Activated CD8-positive, alpha-beta memory T cell treated with anti-CD3 and anti-CD28 coated beads for 24 hours (primary cell): ENCODE measurements at places on chromosomes 3 and 15.

DNA sequence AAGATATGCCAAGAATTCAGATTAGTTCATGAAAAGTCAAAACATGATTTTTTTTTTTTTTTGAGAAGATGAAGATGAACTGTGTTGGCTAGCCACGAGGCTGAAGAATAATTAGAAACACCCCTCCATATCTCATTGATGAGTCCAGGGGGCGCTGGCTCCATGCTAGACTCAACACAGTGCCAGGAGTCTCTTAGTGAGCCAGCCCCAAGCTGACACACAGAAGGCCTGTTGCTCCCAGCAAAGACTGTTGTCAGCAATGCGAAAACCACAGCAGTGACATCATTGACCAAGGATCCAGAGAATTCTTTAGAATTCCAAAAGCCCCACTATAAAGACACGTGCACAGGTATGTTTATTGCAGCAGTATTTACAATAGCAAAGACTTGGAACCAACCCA is 185.2 kb downstream of the ANXA2 start:
- DNase-seq = no peak

- no peak for DNase-seq
Measured at GRCh38 chr3:194865615-194866014, 179.9 kb downstream of the FAM43A start.

DNA sequence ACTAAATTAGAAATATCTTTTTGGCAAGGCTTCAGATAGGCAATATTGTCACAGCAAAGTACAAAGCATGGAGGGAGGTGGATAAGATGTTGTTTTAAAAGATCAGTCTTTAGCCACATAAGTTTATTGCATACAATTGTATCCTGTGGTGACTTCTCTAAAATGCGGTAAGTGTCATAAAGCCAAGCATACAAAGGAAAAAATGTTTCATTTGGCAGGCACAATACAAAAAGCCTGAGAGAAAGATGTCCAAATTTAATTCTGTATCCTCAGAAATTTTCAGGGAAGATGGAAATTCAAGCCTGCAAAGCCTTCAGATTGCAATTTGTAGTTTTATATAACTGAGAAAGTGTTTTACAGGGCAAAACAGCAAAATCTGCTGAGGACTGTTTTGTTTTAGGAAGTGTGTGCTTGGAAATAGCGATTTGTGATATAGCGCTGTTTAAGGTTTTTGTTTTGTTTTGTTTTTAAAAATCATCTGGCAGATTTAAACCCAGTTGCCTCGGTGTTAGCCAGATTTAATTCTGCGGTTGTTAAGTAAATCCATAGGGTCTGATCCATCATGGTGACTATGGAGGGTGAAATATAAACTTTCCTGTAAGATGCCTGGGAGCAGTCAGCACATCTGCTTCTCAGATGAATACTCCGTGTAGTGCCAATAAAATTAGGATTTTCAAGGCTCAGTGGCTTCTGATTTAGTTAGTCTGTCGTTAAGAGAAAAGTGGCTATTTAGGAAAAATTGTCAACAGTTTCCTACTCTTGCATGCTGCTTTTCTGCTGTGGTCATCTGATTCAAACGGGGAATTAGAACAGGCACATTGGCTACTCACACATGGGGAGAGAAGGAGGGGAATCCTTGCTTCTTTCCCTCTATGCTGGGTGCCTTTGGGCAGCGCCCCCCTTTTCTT is 8.0 kb downstream of the KAT2B start:
- no peak for DNase-seq

DNA sequence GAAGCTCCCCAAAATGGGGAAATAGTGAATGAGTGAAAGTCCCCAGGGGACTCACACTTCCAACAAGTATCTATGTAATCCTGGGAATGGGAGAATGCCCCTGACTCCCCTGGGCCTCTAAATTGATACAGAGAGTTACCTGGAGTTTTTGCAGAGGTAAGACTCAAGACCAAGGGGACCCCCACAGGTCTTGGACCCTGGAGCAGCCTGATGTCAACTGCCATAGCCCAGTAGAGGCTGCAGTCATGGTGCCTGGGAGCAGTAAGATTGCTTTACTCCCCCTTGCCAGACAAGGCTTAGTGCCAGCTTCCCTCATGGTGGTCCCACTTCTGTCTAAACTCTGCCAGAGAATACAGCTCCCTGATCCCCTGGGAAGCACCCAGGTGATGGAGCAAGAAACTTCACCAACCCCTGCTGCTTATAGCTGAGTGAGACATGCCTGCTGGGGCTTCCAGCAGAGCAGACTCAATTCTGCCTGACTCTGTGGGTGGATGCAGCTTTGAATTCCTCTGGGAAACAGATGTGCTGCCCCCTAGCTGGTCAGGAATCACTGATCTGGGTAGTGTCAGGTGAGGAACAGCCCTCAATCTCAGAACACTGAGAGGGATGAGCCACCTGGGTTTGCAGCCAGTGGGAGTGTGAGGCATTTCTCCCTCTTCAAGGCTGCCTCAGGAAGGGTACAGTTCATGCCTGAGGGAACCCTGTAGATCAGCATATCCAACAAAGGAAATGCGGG is 485.9 kb downstream of the NSUN3 start:
- DNase-seq = no peak

GRCh38 chr3:31004025-31004678 is 109.7 kb upstream of the GADL1 start:
- no peak for DNase-seq

- DNase-seq = no peak
Measured at GRCh38 chr15:73295630-73296286, 73.0 kb downstream of the HCN4 start.
